ENCODE measurements at places on chromosomes 12 and 14. TPM values are rescaled to one million over a fixed set of nuclear protein-coding genes. Genes with fewer than 3 reads are reported as not detected.

DNA sequence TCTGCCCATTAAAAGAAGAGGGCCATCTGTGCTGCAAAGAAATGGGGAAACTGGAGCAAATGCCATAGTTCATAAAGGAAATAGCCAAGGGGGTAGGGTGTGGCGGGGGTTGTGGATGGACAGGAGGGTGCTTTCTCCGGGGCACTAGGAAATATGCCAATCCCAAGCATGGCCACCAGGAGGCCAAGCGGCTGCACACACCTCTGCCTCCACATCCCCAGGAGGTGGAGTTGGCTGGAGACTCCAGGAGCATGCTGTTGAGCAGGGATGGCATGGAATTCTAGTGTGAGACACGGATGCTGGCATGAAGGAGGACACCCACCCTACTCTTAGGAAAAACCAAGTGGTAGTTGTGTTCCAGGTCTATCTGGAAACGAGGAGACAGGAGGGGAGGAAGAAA, 25.2 kb downstream of the NID2 start:
- no peak for DNase-seq

- no peak for DNase-seq
These were observed 131.8 kb upstream of the KRAS start for GRCh38 chr12:25382311-25383106.

GRCh38 chr14:105022276-105022670, 1.4 kb upstream of the CDCA4 start:
- DNase-seq = no peak

DNA sequence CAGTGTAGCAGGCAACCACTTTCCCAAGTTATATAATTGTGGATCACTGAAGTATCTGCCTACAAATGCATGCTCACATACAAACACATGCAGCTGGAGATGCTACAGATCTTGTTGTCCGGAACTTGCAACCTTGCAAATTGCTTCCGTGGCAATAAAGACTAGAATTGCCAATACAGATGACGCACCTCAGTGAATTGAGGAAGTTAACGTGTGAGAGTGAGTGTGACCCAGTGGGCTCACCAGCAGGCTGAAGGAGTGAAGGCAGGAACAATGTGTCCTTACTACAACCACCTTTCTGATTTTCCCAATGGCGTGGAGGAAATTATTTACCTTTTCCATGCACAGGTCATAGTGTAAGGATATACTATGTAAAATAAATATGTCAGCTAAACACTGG, 89.4 kb upstream of the GRIP1 start:
- no peak for DNase-seq

Gene AQP5
- 0.93 TPM for polyA plus RNA-seq

DNA sequence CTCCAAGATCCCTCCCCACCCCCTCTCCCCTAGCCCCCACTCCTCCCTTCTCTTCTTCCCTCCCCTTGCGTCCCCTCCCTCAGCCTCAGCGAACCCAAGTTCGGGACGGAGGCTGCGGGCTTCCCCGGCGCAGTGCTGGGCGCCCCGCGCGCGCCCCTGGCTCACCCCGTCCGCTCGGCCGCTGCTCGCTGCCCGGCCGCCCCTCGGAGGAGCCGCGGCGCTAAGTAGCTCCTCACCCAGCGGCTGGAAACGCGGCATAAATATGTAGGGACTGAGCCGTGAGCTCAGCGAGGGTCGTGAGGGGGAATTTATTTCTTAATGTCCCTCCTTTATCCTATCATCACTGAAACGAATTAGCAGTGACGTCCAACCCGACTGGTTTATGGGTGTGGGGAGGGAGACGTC, at the start of gene NOS1:
TSS of gene NOS1 (minus strand) at position 280 of the 405 bp plus-strand sequence. CDS start 30,557 bp downstream, outside the sequence.
- no peak for DNase-seq

DNA sequence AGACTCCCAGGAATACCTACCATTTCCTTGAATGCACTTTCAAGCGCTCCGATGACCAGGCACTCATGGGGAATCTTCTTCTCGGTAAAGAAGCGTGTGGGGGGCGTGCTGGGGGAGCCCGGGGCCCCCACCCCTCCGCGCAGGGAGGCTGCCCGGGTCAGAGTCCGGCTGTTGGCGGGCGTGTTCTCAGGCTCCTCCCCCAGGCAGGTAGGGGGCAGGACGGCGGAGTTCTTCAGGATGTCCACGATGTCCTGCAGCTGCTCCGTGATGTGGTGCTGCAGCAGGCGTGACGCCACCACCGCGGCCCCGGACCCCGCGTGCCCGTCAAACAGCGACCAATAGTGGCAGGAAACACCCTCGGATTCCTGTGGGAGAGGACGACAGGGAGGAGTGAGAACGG, 133.2 kb downstream of the PPM1H start:
- DNase-seq = no peak

GRCh38 chr12:104022786-104023185, 27.2 kb downstream of the GLT8D2 start:
- peak; percentile 48 for DNase-seq

Gene ATN1
- not detected for polyA plus RNA-seq

GRCh38 chr14:89792489-89793366, 161.8 kb downstream of the EFCAB11 start:
- no peak for DNase-seq

- DNase-seq = peak; percentile 40
These were observed at the start of gene FGF23 for GRCh38 chr12:4379405-4379804. Gene FGF23 (minus strand): TSS chr12:4379712. CDS start chr12:4379582, 130 bp downstream.

DNA sequence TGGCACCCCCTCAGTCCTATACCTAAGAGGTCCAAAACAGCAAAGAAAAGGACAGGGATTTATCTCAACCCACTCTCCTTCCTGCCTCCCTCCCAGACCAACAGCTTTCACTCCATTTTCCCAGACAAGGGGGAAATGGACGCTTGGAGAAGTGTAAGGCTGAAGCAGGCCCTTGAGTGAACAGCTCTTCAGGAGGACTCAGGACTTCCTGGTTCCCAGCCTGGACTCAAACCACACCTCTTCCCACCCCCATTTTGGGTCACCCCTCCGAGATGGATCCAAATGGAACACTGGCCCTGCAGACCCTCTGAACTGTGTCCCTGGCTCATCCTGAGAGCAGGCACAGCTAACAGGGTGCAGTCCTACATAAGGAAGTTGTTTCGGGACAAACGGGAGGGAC, 2.7 kb downstream of the KMT2D start:
- DNase-seq = no peak

DNA sequence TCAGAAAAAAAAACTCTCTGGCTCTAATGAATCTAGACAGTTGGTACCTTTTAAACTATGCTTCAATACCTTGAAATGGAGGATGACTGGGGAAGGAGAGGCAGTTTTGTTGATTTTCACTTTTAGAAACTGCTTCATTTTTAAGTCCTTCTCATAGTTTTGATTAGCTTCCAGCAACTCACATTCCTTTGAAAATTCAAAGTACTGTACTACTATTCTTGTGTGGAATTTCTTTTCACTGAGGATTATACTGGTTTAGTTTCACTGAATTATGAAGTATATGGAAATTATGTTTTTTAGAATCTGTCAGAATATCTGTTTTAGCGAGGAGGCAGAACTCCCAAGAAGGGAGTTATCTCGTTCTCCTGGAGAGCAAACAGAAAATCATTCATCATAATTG, 116.3 kb downstream of the TGFB3 start:
- DNase-seq = no peak

Gene CD163L1
- polyA plus RNA-seq = 9.3 TPM

Gene FGF6
- 37.2 TPM for polyA plus RNA-seq

GRCh38 chr14:35234012-35234805, 58.0 kb upstream of the PSMA6 start:
- DNase-seq = no peak

- no peak for DNase-seq
These were observed 38.7 kb downstream of the STK38L start for GRCh38 chr12:27282754-27283153.

- DNase-seq = no peak
These were observed 14.6 kb downstream of the VASH1 start for GRCh38 chr14:76775695-76776427.

- no peak for DNase-seq
These were observed 596.7 kb upstream of the ATP2B1 start for GRCh38 chr12:90305379-90305778.

- no peak for DNase-seq
These were observed 9.8 kb downstream of the TTC9 start for GRCh38 chr14:70651522-70651921.

DNA sequence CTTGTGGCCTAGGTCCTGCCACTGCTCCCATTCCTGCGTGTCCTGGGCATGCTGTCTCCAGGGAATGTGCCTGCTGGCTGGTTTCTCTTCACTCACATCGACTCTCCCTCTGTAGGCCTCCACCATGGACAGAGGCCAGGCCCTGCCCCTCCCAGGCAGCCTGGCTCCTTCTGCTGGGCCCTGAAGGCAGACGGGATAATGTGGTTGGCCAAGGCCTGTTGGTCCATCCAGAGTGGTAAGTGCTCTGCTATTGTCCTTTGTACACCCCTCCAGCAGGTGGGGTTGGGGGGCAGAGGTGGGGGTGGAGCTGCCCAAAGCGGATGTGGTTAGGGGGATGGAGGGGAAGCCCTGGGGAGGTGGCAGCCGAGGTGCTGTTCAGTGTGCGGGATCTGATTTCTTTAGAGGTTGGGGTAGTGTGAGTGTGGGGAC, 9.5 kb upstream of the NR4A1 start:
- no peak for DNase-seq

GRCh38 chr14:55045087-55045486, 6.4 kb upstream of the MAPK1IP1L start:
- no peak for DNase-seq

- DNase-seq = no peak
These were observed 6.9 kb upstream of the TCL1B start for GRCh38 chr14:95679148-95679815.

DNA sequence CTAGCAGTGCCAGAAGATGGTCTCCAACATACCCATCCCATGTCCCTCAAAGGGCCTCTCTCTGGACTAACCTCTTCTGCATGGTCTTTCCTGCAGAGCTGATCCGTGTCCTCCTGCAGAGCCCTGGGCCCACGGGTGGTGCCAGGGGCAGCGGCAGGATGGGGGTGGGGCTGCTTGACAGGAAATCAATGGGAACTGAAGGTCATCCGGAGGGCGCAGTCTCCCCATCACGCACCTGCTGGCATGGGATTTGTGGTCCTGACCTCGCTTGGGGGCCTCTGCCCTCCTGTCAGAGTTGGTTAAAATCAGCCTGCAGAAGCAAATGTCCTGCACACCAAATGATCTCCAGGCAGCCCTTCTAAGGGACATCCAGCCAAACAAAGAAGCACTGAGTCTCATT, 110.2 kb downstream of the DPF3 start:
- DNase-seq = no peak

DNA sequence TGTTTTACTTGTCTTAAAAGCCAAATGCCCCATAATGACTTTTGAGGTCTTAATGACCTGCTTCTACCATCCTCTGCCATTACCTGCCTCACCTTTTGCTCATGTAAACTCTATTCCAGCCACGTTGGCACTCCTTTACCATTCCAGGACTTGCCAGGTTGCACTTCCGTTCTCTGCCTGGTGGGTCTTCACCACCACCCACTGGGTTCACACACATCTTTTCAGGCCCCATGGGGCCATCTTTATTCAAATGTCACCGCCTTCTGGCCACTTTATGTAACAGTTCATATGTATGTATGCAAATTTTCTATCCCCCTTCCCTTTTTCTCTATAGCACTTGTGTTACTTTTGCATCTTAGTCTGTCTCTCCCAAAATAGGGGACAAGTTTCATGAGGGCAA, 57.7 kb downstream of the ATP2A2 start:
- DNase-seq = no peak

DNA sequence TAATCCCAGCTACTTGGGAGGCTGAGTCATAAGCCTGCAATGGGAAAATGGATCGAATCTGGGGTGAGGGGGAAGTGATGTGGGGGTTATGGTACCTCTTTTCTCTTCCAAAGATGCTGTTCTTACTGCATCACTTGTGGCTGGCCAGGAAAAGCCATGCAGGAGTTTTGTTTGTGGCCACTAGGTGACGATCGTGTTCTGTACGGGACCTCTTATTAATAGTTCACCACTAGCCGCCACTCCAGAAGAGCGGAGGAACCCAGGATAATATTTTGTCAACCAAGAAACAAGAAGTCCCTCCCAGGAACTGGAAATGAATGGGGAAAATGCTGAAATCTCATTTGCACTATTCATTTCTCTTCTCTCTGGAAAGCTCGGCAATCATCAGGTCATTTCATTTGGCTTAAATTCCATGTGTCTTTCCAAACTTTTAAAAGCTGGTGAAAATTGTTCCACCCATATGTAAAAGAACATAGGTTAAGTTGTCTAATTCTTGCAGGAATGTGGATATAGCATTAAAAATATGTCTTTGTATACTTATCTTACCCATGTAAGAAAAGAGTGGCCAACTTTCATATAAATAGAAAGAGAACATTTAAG, 8.9 kb downstream of the GPR65 start:
- DNase-seq = peak; percentile 52

Gene RPL10L
- 0.31 TPM for polyA plus RNA-seq

- DNase-seq = no peak
These were observed 54.7 kb upstream of the CLMN start for GRCh38 chr14:95374239-95374997.

GRCh38 chr12:94930772-94931171, 72.7 kb downstream of the NDUFA12 start:
- DNase-seq = no peak

DNA sequence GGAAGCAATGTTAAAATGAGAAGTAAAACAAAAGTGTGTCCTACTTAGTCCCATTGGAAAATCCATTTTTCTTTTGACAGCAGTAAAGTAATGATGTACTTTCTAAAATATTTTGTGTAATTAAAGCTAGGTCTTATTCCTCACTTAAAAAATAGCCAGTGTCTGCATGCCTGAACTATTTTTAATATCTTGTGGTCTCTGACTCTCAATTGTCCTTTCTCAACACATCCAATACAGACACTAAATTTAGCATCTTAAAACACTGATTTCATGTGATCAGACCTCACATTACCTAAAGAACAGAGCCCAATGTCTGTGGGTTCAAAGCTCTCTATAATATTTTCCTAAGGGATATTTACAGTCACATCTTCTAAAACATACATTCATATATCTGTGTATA, 108.0 kb downstream of the DERA start:
- DNase-seq = no peak

DNA sequence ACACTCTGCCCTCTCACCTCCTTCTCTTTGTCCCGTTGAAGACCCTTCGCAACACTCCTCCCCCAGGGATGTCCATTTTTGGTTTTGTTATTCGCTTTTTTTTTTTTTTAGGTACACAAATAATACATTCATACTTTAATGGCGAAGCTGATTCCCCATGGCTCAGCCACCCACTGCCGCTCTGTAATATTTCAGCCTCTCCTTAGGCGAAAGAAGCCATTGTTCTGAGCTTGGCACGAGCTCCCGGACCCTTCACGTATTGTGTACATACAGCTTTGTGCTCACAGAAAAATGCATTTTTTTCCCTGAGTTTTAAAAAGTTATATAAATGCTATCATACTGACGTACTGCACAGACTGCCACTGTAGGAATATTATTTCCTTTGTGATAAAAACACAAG, 115.0 kb downstream of the TMEM132C start:
- no peak for DNase-seq

DNA sequence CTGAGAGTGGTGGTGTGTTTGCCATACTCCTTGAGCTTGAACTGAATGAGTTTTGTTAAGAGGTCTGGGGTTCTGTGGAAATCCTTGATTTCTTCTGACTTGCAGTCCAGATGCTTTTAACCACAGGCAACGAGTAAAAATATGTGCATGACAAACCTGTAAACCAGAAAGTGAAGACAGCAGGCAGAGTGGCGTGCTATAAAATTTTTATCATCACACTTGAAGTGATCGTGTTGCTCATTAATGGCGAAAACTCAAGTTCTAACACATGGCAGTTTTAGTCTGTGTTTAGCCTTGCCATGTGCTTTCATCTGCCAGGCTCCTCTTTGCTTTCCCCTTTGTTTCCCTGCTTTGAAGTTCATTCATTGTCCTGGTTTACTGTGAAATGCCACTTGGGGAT, 28.0 kb downstream of the TXNRD1 start:
- no peak for DNase-seq

- no peak for DNase-seq
These were observed 23.2 kb downstream of the NGDN start for GRCh38 chr14:23492618-23493272.

- DNase-seq = no peak
These were observed 302.1 kb downstream of the MED13L start for GRCh38 chr12:115975411-115975810.

Measured in muscle of arm (tissue), 14 donors.